ENCODE measurements at places on chromosomes 16 and 17.
A peak's percentile ranks its signal among the peaks of the same experiment; 100 is the strongest.

GRCh38 chr16:10678655-10679054, 16.1 kb downstream of the TEKT5 start:
- no peak for DNase-seq

DNA sequence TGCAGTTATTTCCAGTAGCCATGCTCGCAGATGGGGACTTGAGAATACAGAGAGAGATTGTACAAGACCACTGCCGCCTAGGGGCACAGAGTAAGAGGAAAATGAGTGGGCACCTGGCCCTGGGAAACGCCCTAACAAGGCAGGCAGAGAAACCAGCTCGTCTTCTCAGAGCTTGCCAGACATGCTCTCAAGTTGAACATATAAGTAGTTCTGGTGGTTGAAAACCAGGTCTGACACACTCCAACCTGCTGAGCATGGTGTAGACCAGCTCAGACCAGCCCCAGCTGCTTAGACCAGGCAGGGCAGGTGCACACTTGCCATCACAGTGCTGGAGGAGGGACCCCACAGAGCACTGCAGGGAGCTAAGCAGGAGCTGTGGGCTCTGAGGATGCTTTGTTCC, 250.5 kb downstream of the CPPED1 start:
- peak; percentile 55 for DNase-seq

DNA sequence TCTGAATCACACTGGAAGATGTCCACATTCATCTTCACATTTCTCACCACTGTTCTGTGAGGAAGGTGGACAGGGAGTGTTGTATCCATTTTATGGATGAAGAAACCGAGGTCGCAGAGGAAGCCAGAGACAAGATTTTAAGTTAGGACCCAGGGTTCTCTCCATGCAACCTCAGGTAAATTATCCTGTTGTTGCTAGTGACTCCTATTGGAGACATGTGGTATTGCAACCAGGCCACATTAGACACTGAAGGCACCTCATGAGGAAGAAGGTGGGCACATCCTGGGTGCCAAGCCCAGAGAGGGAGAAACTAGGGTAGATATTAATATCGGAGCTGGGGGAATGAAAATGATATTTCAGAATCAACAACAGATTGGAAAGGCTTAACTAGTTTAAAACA, 8.5 kb upstream of the WNT9B start:
- DNase-seq: no peak

DNA sequence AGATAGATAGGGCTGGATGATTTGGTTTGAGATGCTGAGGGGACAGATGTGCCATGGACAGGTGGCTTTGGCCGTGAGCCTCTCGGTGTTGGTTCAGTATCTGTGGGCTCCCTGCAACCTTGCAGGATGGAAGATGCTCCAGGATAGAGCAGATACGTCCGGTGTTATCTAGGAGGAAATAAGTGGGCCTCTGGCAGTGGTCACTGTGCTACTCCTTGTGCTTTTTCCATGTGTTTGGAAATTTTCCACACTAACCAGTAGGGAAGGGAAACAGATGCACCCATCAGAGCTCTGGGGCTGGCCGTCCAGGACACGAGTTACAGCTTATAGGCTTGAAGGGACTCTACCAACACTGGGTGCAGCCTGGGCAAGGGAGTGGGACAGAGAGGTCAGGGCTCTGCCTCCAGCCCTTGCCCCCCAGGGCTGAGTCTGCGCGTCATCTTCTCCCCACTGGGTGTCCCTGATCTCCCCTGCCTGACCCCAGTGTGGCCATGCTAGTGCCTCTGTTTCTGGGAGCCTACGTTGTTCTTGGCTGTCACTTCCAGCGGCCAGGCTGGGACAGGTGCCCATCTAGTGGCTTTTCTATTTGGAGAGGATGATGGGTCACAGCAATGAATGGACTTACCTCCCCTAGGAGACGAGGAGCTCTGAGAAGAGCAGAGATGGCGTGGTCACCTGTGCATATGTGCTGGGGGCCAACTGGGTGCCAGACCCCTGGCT, 166.9 kb downstream of the SEC14L1 start:
- no peak for DNase-seq

GRCh38 chr17:16918443-16918842, 53.5 kb downstream of the TNFRSF13B start:
- DNase-seq: peak; percentile 0

- DNase-seq: no peak
Observed at GRCh38 chr17:64994281-64994680, 62.3 kb downstream of the GNA13 start.

DNA sequence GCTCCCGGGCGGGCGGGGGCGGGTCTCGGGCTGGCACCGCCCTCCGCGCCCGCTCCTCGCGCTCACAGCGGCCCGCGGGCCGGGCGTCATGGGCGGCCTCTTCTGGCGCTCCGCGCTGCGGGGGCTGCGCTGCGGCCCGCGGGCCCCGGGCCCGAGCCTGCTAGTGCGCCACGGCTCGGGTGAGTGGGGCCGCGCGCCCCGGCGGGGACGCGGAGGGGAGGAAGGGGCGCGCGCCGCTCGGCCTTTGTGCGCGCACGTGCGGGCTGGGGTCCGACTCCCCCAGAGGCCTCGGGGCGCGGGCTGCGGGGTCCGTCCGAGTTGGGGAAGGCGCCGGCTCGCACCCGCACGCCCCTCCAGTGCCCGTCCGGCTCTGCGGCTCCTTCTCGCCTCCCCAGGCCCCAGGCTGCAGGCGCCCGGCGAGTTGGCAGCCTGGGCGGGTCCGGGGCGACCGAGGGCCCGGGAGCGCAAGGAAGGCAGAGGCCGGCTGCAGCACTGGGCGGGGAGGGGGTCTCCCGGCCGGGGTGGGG, at the start of gene NME4:
Gene NME4, plus strand, starts transcription at position 65 of the 527 bp plus-strand sequence. Its CDS starts 24 bp downstream, at position 89.
- no peak for DNase-seq

DNA sequence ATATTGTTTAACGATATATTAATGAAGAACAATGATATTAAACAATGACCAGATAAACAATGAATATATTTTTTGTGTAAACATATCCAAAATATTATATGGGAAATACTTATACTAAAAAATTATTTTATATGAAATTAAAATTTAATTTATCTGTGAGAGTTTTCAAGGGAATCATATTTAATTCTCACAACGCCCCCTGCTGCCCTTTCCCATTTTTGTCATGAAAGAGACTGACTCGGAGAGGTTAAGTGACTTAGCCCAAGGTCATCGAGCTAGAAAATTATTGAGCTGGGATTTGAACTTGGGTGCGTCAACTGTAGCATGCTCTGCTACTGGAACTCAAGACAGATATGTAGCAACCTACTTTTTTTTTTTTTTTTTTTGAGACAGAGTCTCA, 7.2 kb upstream of the MYCBPAP start:
- DNase-seq: no peak

DNA sequence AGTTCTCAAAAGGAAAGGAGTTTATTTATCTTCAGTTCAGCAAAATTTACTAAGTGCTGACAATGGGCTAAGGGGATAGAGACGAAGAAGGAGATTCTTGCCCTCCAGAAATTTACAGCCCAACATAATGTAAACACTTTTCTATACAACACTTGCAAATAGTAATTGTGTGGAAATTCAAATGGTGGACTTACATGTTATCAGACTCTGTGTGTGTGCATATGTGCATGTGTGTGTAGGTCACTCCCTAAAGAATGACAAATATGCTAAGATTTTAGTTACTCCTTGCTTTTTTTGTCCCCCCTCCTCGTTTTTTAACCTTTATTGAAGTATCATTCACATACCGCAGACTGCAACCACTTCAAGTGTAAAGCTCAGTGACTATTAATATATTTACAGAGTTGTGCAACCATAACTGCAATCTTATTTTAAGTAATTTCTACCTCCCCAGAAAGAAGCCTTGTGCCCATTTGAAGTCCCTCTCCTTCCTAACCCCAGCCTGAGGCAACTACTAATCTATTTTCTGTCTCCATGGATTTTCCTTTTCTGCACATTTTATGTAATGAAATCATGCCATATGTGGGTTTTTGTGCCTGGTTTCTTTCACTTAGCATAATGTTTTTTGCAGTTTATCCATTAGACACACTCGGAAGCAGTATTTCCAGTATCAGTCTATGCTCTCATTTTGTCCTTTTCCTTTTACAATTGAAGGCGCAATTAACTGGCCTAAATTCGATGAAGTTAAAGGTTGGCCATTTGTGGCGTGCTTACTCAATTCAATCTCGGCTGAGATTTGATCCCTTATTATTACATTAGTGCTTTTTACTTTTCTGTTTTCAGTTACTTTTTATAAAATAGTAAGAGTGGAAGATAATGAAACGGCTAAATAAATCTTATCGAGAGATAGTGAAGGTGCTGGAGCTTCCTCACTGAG, 318.4 kb downstream of the HAPSTR1 start:
- no peak for DNase-seq

DNA sequence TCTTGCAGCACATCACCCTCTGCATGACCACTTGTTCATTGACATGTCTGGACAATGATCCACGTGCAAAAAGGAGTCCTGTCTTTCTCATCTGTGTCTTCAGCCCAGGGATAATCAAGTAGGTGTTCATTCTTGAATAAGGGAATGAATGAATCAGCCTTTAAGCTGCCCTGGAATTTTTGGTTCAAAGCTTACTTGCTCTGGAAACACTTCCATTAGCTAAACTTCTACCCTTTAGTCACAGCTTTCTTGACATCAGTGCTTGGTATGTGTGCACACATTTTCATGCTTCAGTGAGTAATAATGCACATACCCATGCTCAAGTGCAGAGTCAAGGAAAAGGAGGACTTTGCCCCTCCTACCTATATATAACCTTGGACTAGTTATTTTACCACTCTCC, 103.0 kb upstream of the CDH13 start:
- no peak for DNase-seq

GRCh38 chr16:50437769-50438437, 69.1 kb upstream of the BRD7 start:
- DNase-seq: no peak

- DNase-seq: no peak
Observed at GRCh38 chr17:63956296-63956920, 16.3 kb downstream of the SCN4A start.

- DNase-seq: no peak
Observed at GRCh38 chr17:6094453-6094852, 24.3 kb downstream of the WSCD1 start.

GRCh38 chr17:65218261-65218660, 81.1 kb downstream of the RGS9 start:
- DNase-seq: no peak

DNA sequence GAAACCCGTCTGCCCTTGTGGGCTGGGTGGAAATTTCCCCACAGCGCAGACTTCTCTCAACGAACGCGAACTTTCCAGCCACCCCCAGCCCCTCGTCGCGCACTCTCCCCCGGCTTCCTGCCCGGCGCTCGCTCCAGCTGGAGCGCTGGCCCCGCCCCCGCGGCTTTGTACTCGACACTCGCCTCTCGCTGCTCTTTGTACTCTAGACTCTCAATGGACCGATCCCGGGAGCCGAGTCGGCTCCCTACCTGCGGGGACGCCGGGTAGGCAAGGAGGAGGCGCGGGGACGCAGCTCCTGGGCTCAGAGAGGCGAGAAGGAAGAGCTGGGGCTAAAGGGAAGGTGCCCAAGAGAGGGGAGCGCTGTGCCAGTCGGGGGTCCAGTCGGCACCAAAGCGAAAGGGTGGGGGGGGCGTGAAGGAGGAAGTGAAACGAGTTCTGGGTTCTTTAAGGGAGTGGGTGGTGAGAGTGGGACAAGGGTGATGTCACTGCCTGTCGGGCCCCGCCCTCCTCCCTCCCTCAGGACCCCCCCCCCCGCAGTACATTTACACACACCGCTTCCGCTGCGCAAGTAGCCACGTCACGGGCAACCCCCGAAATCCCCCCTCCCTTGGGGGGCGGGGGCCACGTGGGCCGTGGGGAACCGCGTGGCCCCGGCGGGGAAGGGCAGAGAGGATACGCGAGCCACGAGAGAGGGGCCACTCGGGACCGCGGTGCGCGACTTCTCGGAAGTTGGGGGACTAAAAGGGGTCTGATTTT, 9.7 kb downstream of the KDM6B start:
- DNase-seq: peak; percentile 43

DNA sequence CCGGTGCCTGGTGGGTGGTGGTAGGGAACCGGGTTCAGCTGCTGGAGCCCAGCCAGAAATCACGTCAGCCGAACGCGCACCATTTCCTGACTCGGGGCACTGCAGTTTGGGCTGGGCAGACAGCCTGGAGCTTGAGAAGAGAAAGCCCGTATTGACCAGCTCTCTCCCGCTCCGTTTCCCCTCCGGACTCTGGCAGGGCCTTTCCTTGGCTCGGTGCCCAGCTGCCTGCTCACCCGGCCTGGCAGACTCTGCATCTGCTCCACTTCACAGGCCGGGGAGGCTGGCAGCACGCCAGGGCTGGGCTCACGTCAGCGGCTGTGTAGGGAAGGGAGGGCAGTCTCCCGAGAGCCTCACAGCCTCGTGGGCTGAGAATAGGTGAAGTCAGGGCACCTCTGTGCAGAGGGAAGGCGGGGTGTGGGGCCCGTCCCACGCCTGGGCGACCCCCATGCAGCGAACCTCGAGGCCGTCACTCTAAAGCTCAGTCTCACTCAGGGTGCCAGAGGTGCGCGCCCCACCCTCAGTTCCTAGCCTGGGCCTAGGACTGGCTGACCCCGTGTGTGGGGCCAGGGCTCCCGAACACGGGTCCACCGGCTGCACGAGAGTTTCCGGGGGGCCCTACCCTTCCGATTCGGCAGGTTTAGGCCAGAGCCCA, 59.1 kb downstream of the OR1D5 start:
- peak; percentile 74 for DNase-seq

GRCh38 chr16:79312502-79312901, 288.0 kb downstream of the MAF start:
- no peak for DNase-seq

GRCh38 chr17:65694601-65695000, 133.2 kb upstream of the AXIN2 start:
- no peak for DNase-seq

GRCh38 chr16:86575754-86576557, 2.4 kb upstream of the FOXL1 start:
- DNase-seq: no peak

GRCh38 chr16:50001144-50001543, 23.9 kb upstream of the CNEP1R1 start:
- no peak for DNase-seq

- DNase-seq: no peak
Observed at GRCh38 chr17:43994272-43995149, 9.9 kb upstream of the NAGS start.

DNA sequence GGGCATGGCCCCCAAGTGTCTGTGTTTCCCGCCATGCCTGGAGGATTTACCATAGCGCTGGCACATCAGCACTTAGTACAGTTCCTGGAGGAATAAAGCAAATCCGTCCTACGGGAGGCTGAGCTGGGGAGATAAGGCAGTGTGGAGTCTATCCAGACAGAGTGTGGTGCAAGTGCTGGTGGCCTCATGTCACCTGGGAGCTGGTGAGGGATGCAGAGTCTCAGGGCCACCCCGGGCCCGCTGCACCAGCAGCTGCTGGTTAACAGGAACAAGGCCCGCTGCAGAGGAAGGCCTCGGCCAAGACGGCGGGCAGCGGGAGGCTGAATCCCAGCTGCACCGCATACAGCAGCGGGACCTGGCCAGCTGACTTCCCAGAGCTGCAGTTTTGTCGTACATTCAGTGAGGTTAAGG, 57.3 kb upstream of the CDC42EP4 start:
- no peak for DNase-seq

Measured in NCI-H2029 treated with DMSO at 0.1 percent for 48 hours (cell line).